AG08396 (cell line): ENCODE measurements at places on chromosomes 1 and 21.

- DNase-seq: no peak
Measured at GRCh38 chr1:190658907-190659306, 181.2 kb upstream of the BRINP3 start.

DNA sequence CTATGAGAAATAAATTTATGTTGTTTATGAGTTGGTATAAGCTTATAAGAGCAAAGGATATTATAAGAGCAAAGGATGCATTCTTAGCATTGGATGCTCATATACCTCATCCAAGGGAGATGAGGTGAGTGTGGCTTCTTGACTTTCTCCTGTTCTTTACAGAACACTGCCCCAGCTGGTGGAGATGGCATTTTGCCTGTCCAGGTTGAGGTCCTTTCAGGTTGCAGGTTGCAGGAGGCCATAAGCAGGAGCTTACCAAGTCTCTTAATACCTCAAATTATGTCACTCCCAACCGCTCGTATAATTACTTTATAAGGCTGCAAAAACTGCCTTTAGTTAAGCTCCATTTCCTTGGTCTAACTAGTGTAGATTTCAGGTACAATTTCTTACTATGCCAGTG is 66.7 kb downstream of the RPE65 start:
- no peak for DNase-seq

GRCh38 chr1:230248016-230248888 is 177.9 kb downstream of the PGBD5 start:
- DNase-seq: no peak

- DNase-seq: no peak
Measured at GRCh38 chr1:233240371-233240770, 55.2 kb downstream of the PCNX2 start.

DNA sequence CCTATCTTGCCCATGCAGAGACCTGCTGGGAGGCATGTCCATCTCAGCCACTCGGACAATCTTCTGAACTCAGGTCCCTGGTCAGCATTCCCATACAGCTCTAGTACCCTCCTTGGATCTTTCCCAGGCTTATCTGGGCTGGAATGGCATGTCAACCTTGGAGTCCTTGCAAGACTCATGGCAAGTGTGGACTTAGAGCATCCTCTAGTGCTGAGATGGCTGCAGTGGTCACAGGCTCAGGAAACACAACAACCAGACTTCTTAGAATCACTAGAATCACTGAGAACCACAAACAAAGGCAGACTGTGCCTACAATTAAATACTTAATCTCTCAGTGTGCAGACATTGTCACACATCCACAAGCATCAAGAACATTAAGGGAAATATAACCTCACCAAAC is 73.1 kb upstream of the TSHB start:
- DNase-seq: peak; percentile 6

GRCh38 chr1:235093696-235094592 is 34.7 kb downstream of the TOMM20 start:
- peak; percentile 77 for DNase-seq

DNA sequence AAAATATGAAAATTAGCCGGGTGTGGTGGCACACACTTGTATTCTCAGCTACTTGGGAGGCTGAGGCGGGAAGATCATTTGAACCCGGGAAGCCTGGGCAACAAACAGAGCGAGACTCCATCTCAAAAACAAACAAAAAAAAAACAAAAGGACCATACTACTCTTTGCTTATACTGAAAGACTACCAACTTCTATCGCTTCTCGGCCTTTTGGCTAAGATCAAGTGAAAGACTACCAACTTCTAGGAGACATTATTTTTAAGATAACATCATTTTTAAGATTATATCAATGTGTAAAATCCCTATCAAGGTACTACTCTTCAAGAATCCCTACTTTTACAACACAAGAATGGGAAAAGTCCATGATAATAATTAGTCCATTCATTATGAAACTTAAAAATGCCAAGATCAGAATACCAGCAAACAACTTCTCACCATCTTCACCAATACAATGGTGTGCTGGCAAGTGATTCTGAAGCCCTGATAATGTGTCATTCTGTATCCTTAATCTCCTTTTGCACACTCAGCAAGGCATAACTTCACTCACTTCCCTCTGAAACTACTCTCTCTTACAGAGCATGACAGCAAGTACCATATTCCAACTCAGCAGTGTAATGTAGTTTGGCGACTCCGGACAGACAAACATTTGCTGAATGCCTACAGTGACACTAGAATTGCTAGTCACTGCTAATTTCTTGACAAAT is 1.7 kb downstream of the PTP4A2 start:
- no peak for DNase-seq

- DNase-seq: no peak
Measured at GRCh38 chr21:37783016-37783415, 133.2 kb downstream of the KCNJ6 start.

DNA sequence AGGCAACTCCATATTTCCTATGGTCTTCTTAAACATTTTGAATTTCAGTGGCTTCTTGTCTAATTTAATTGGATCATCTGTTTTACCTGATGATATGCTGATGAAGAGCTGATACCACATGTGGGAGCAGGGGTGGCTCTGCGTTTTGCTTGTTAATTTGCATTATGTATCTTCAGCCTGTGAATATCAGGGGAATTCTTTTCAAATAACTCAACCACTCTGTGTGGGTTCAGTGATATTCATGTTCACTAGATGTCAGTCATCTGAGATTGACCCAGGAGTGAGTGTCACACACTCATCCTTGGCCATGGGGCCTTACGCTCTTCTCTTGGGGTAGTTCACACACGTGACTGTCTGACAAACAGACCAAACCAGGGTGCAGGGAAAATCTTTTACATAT is 83.0 kb downstream of the FCRL5 start:
- no peak for DNase-seq

DNA sequence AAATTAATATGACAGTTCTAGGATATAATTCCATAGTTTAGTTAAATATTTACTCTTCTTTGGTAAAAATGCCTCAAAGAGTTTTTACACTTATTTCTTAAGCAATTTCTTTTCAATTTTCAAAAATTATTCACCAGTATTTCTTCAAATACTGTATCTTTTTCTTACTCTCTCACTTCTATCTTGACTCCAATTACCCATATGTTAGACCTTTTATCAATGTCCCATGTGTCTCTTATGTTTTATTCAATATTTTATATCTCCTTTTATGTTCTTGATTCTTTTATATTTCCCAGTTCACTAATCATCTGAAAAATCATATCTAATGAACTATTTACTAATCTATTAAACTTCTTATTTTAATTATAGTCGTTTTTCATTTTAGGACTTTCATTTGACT is 11.5 kb upstream of the LRIF1 start:
- no peak for DNase-seq

GRCh38 chr1:101314244-101314643 is 77.4 kb downstream of the S1PR1 start:
- DNase-seq: peak; percentile 26

DNA sequence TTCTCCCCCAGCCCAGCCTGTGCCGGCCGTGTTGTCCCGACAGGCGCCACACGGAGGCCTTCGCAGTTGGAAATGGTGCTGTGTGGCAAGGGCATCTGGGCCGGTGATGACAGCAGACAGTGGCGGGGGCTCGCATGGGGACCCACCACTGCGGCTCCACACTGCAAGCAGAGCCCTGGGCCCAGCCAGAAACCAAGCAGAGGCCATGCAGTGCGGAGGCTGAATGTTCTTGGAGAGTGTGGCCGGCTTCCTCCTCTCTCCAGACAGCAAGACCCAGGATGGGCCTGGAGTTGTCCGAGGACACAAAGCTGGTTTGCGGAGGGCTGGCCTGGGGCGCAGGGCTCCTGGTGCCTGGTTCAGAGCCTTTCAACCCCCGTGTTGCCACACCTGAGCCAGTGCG is 104.6 kb downstream of the SIK1 start:
- no peak for DNase-seq
